ENCODE measurements at places on chromosomes 2 and 18. TPM values are rescaled to one million over a fixed set of nuclear protein-coding genes. Genes with fewer than 3 reads are reported as not detected.

The CAVIN2 gene
- total RNA-seq = 235 TPM

The PER2 gene
- 40.9 TPM for total RNA-seq

The SIX3 gene
- not detected for total RNA-seq

The IL36B gene
- not detected for total RNA-seq

The RND3 gene
- 20.8 TPM for total RNA-seq

The DPYSL5 gene
- total RNA-seq = not detected

The DTNA gene
- 33.7 TPM for total RNA-seq

The HRH4 gene
- total RNA-seq = not detected

The DRC1 gene
- total RNA-seq = not detected

The OSBPL6 gene
- 1.8 TPM for total RNA-seq

The CFC1 gene
- total RNA-seq = 0.62 TPM

The ABCB11 gene
- total RNA-seq = not detected

The ASXL2 gene
- 10.3 TPM for total RNA-seq

GRCh38 chr18:60732143-60732542, 359.6 kb upstream of the MC4R start:
- no peak for DNase-seq

DNA sequence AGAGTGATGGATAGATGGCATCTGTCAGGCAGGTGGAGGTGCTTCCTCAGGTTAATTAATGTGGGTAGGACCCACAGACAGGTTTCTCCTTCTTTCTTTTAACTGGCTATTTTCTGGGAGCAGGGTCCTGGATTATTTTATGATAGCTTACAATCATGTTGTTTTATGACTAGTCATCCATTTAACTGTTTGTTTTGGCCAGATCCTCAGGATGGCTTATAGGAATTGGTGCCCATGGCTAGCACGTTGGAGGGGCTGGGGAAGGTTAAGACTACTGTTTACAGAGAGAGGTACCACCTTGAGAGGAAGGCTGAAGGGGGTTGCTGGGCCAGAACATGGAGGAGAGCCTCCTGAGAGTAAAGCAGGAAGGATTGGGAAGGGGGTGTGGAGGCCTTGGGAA, 78.0 kb upstream of the MGAT5 start:
- no peak for DNase-seq

GRCh38 chr2:159612255-159612901, 4.0 kb downstream of the BAZ2B start:
- DNase-seq = no peak

GRCh38 chr2:195029804-195030654, 627.0 kb upstream of the SLC39A10 start:
- DNase-seq = no peak

DNA sequence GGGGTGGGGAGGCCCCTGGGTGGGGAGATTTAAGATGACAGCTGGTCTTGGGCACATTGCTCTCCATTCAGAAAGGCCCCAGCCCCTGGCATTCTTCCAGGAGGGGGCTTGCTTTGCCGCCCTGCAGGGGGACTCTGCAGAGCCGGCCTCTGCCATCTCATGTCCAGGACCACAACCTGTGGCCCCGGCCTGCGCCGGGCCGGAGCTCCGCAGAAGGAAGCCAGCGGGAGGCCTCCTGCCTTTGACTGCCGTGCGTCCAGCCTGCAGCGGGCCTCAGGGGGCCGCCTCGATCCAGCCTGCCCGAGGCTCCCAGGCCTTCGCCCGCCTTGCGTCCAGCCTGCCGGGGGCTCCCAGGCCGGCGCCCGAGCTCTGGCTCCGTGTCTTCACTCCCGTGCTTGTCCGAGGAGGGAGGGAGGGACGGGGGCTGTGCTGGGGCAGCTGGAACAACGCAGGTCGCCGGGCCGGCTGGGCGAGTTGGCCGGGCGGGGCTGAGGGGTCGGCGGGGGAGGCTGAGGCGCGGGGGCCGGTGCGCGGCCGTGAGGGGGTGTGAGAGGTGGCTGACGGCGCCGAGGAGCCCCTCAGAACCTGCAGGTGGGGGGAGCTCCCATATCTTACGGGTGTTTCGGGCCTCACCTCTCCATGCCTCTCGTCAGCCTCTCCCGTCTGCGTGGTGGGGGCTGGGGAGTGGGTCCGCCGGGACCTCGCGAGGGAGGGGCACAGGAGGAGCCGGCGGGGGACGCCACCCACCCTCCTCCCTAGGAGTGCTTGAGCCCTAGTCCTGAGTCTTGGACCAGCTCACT, 20.4 kb downstream of the GPC1 start:
- no peak for DNase-seq

DNA sequence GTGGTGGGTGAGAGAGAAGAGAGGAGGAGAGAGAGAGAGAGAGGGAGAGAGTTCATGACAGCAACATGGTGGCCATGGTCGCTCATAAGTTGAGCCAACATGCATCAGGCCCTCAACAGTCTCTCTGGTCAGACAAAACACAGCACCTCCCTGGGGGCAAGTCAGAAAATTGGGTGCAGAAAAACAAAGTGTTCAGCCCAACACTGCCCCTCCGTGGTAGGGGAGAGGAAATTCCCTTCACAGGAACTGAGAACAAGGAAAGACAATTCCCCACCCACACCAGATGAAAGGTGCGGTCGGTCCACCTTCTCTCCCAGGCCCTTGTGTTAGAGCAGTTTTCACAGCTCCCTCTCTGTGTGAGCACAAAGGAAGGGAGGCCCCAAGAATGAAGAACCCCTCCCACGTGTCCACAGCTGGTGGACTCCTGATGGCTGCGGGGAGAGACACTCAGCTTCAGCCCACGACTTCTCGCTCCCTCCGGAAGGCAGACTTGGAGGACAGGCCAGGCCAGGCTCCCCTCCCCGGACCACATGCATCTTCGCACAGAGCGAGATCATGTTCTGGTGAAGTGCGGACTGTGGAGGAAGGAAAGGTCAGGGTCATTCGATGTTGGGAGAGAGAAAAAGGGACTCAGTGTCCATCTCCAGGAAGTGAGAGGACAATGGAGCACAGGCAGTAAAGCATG, 181.7 kb downstream of the ANAPC1 start:
- DNase-seq = no peak

DNA sequence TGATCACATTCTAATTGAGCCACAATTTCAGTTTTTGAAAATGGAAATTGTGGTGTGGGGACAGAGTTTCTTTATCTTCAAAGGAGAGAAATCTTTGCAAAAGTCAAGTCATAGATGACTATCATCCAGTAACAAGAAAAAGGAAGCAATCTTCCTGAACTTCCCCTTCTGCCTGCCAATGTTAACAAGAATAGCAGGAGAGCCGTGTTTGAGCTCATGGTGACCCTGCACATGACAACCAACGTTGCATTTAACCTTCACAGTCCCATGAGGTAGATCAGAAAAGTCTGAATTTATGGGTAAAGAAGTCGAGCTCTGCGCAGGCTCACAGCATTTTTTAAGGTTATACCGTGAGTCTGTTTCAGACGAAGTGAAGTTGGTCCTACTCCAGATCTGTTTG, 454.9 kb downstream of the LPIN1 start:
- DNase-seq = no peak

DNA sequence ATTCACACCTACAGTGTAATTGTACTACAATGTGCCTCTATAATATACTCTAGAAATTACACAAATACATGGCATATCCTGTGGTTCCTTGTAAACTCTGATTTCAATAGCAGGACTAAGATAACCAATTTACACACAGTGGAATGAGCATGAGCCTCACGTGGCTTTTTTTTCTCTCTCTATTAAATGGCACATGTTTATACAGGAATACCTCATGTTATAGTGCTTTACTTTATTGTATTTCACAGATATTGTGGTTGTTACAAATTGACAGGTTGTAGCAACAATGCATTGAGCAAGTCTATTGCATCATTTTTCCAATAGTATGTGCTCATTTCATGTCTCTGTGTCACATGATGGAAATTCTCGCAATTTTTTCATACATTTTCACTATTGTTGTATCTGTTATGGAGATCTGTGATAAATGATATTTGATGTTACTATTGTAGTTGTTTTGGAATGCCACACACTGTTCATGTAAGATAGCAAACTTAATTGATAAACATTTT, 260.0 kb downstream of the FSIP2 start:
- no peak for DNase-seq

- DNase-seq = no peak
These were observed 11.3 kb downstream of the GFPT1 start for GRCh38 chr2:69375494-69376353.

DNA sequence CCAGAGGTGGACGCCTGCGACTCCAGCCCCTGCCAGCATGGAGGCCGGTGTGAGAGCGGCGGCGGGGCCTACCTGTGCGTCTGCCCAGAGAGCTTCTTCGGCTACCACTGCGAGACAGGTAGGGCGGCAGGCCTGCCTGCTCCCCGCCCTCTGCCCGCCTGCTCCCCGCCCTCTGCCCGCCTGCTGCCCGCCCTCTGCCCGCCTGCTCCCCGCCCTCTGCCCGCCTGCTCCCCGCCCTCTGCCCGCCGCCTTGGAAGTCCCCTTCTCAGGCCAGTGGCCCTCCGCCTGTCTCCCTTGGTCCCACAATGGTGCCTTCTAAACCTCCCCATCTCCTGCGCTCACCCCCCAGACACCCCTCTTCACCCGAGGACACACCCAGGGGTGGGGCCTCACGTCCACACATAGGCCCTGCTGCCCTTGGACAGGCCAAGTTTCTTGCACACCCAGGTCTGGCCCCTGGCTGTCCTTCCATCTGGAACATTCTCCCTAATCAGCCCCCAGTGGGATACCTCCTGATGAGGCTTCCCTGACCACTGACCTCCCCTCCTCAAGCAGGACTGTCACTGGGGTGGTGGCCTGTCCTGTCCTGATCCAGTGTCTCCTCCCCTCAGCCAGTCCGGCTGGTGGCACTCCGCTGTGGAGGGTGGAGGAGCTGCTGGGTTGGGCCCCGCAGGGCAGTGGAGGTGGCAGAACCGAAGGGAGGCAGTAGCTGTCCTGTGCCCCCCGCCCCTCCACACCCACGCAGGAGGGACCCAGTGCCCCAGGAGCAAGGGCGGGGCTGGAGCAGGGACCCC, 37.9 kb downstream of the MTERF4 start:
- DNase-seq = no peak

- DNase-seq = no peak
These were observed 61.9 kb upstream of the TTC27 start for GRCh38 chr2:32565902-32566301.

- DNase-seq = no peak
These were observed 15.2 kb downstream of the EN1 start for GRCh38 chr2:118832071-118832790.

DNA sequence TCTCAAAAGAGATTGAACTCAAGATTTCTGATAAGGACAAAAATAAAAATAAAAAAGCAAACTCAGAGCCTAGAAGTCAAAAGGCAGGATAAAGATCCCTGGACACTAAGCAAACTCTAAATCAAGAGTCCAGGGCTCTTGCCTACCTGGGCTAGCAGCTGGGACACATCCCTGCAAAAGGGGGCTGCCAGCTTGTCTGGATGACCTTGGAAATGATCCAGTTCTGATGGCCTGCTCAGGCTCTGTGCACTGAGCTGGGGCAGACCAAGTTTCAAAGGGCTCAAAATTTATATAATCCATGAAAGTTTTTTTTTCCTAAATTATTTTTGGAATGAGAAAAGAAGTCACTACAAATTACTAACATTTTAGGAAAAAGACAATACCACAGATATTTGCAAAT, 557.3 kb downstream of the CNTNAP5 start:
- DNase-seq = no peak

DNA sequence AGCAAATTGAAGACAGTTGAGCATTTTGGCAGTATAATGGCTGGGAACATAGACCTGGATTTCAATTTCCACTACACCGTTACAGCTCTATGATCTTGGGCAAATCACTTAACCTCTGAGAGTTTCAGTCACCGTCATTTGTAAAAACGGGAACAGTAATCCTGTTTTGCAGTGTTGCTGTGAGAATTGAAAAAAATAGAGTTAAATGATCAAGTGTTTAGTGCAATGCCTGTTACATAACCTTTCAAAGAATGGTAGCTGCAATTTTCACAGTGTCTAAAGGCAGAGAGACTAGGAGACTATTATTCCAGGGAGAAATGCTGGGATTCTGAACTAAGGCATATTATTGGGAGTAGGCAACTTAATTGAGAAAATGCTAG, 2.0 kb downstream of the AGPS start:
- DNase-seq = no peak

GRCh38 chr2:212024040-212024439, 514.6 kb downstream of the ERBB4 start:
- no peak for DNase-seq

- no peak for DNase-seq
These were observed 166.1 kb upstream of the OTX1 start for GRCh38 chr2:62884514-62884913.

GRCh38 chr2:160109939-160110673, 47.7 kb upstream of the PLA2R1 start:
- peak; percentile 61 for DNase-seq

GRCh38 chr2:190912726-190913125, 32.1 kb downstream of the GLS start:
- no peak for DNase-seq

DNA sequence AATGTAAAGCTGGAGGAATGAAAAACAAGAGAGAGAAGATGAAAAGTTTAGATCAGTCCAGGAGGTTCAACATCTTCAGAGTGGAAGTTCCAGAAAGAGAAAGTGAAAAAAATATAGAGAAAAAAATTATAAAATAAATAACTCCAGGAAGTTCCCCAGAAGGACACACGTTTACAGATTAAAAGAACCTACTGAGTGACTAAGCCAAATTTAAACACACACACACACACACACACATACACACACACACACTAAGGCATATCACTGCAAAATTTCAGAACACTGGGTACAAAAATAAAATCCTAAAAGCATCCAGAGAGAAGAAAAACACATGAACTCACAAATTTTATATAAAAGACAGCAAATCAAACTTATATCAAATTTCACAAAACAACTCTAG, 85.9 kb upstream of the PMAIP1 start:
- no peak for DNase-seq

- no peak for DNase-seq
These were observed 114.9 kb downstream of the QPCT start for GRCh38 chr2:37459095-37459981.

- DNase-seq = no peak
These were observed 96.9 kb downstream of the LOXHD1 start for GRCh38 chr18:46559946-46560670.

DNA sequence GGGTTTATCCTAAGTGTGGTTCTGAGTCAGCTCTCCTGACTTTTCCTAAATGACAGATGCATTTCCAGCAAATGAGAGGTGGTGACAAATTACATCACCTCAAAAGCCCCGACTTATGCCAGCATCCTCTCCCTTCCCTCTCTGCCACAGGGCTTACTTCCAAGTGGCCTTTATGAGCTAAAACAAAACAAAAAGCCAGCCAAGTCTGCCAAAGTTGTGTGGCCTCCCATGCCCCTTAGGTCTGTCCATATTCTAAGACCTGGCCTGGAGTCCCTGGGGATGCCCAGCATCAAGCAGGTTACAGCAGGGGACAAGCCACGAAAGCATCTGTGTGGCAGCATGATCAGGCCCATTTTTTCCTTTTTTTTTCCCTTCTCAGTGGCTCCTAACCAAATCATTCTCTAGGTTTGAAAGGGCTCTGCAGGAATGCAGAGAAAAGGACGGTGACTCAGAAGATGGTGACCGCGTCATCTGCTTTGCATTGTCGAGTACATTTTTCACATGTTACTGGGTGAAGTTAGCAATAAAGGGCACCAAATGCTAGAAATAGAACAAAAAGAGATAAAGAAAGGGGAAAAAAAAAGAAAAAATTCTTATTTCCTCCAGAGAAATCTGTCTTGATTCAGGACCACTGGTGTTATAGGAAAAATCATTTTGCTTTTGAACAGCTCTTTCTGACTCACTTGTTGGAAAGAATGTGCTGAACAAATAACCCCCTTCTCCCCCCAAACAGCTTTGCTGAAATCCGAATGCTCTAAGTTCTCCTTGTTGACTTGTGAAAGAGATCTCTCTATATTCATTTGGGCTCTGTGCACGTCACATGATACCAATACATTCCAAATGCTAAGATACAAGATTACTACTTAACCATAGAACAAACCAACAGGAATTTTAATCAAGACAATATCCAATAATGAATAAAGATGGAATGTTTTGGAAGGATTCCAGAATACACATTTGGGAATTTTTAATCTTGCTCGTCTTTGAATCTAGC, 178.7 kb downstream of the EN1 start:
- no peak for DNase-seq

Measured in uterus (tissue), 4 donors.